ENCODE measurements at places on chromosomes 16 and 17.

GRCh38 chr17:7992924-7993323 is 9.5 kb upstream of the GUCY2D start:
- no peak overlapping the region for H3K27ac ChIP-seq
- peaks cover 9% of the 10 kb centered on the region for H3K27me3 ChIP-seq
- no peaks in the 10 kb centered on the region for H3K36me3 ChIP-seq
- no peak overlapping the region for H3K4me3 ChIP-seq
- peak; percentile 18 for DNase-seq

DNA sequence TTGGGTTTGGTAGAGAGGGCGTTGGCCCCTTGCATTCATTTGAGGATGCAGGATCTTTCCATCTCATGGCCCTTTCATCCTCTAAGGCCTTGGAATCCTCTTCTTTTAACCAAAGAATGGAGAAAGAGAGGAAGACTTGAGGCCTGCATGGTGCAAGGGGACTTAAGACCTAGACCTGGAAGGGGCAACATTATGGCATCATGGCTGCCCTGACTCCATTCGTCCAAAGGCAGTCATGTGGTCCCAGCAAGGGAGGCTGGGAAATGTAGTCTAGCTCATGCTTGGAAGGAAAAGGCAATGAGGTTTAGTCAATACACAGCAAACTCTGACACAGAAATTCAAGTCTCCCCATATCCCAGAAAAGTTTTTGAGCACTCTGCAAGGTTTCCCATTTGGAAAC is 30.7 kb upstream of the CDRT4 start:
- H3K4me1 ChIP-seq: peaks cover 21% of the 10 kb centered on the region
- no peak overlapping the region for H3K27ac ChIP-seq
- H3K36me3 ChIP-seq: peaks cover 16% of the 10 kb centered on the region

DNA sequence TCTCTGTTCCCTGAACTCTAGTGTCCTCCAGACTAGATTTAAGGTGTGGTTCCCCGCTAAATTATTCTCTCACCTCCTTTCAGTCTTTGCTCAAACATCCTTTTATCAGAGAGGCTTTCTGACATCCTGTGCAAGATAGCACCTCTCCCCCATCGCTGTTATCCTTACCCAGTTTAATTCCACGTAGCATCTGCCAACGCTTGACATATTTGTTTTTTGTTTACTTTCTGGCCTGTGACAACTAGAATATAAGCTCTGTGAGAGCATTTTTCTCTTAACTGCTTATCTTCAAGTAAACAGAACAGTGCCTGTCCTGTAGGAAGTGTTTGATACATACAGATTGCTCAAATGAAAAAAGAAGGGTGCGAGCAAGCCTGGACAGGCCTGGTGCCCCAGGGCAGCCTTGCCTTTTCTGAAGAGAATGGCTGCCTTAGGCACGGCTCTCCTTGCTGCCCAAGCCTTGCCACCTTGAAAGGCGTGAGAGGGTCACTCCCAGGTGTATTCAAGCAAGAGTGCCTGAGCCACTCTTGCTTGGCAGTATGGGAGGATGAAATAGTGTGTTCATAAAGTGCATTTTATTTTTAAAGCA is 9.7 kb downstream of the DYNLL2 start:
- peaks cover 14% of the 10 kb centered on the region for H3K36me3 ChIP-seq
- no peak overlapping the region for H3K4me3 ChIP-seq
- peaks cover 33% of the 10 kb centered on the region for H3K4me1 ChIP-seq
- H3K27me3 ChIP-seq: no peaks in the 10 kb centered on the region
- H3K27ac ChIP-seq: no peak overlapping the region
- DNase-seq: no peak

GRCh38 chr17:68622423-68622822 is 21.3 kb upstream of the FAM20A start:
- H3K4me1 ChIP-seq: no peaks in the 10 kb centered on the region
- H3K36me3 ChIP-seq: no peaks in the 10 kb centered on the region
- no peak overlapping the region for H3K27ac ChIP-seq
- no peak overlapping the region for H3K4me3 ChIP-seq

DNA sequence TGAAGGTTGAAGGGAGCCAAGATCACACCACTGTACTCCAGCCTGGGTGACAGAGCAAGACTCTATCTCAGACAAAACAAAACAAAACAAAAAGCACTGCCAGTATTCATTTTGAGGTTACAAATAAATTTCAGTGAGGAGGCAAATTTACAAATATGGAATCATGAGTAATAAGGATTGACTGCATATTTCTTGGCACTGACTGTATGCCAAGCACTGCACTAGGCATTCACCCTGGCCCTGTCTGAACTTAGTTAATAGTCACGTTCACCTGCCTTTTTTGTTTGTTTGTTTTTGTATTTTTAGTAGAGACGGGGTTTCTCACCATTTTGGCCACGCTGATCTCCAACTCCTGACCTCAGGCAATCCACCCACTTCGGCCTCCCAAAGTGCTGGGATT is 5.1 kb downstream of the LDAF1 start:
- no peak for DNase-seq
- no peak overlapping the region for H3K4me3 ChIP-seq
- H3K36me3 ChIP-seq: peaks cover 29% of the 10 kb centered on the region
- no peak overlapping the region for H3K27ac ChIP-seq
- peaks cover 64% of the 10 kb centered on the region for H3K4me1 ChIP-seq
- H3K27me3 ChIP-seq: peaks cover 2% of the 10 kb centered on the region

DNA sequence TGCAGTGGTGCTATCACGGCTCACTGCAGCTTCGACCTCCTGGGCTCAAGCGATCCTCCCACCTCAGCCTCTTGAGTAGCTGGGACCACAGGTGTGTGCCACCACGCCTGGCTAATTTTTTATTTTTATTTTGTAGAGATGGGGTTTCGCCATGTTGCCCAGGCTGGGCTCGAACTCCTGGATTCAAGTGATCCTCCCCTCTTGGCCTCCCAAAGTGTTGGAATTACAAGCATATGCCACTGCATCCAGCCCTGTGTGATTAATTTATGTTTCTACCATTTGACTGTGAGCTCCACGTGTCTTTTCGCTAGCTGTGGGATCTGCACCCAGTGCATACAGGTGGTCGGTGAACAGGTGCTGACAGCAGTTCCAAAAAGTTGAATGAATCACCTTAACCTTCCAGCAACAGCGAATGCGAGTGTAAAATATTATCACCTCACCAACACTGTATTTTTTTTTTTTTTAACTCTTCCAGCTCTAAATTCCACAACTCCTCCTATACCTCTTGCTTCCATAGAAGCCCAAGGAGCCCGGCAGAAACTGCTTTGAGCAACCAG is 484 bp upstream of the NUDT7 start:
- DNase-seq: no peak
- H3K27me3 ChIP-seq: no peaks in the 10 kb centered on the region
- no peak overlapping the region for H3K27ac ChIP-seq
- no peaks in the 10 kb centered on the region for H3K36me3 ChIP-seq

Measured in HFFc6 (cell line).